ENCODE measurements at places on chromosomes 16 and 17.
A peak's percentile ranks its signal among the peaks of the same experiment; 100 is the strongest.

GRCh38 chr16:27634779-27635178 lies 84.8 kb downstream of the KATNIP start:
- DNase-seq = no peak

DNA sequence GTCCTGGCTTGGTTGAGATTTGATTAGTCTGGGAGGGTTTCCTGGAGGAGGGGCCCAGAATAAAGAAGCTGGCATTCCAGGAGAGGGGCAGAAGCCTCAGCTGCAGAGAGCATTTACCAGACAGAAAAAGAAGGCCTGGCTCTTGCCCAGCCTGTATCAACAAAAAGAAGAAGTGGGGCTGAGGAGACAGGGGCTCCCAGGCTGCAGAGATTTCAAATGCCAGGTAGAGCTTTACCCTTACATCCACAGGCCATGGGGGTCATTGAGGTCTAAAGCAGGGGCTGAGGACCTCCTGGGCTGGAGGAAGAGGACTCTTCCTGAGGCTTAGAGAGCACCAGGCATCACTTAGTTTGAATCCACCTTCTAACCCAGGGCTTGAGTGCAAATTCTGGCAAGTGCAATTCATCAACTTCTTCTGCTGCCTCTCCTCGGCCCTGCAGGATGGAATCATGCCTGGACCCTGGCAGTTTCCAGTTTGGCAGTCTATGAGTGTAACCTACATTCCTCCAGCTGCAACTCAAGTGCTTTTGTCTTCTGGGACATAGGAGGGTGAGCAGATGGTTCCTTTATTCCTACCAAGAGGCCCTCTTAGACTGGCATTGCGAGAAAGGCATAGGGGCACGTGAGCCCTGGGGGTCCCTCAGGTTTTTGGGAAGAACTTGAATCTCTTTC lies 15.3 kb downstream of the CA7 start:
- no peak for DNase-seq

DNA sequence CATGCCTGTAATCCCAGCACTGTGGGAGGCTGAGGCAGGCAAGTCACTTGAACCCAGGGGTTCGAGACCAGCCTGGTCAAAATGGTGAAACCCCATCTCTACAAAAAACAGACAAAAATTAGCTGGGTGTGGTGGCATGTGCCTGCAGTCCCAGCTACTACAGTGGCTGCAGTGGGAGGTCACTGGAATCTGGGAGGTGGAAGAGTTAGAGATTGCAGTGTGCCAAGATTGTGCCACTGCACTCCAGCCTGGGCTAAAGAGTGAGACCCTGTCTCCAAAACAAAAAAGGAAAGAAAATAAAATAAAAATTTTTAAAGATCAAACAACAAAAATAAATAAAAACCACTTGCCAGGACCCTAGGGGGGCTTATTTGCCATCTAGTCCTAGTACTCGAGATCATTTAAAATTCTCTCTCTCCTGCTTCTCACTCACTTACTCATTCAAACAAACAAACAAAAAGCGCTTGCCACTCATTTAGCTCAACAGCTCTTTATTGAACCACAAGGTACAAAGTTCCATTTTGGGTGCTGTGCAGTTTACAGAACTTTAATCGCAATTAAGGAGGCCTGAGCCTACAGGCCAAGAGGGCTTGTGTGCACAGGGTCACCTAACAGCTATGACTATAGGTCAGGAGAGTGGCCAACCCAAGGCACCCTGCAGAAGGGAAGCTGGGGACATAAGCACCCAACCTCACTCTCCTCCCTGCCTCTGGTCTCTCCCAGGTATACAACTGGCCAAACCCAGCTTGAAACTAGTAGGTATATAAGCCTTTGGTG lies 4.4 kb downstream of the CHD9NB start:
- no peak for DNase-seq

GRCh38 chr16:27841061-27841801 lies 222.3 kb downstream of the GSG1L start:
- no peak for DNase-seq

DNA sequence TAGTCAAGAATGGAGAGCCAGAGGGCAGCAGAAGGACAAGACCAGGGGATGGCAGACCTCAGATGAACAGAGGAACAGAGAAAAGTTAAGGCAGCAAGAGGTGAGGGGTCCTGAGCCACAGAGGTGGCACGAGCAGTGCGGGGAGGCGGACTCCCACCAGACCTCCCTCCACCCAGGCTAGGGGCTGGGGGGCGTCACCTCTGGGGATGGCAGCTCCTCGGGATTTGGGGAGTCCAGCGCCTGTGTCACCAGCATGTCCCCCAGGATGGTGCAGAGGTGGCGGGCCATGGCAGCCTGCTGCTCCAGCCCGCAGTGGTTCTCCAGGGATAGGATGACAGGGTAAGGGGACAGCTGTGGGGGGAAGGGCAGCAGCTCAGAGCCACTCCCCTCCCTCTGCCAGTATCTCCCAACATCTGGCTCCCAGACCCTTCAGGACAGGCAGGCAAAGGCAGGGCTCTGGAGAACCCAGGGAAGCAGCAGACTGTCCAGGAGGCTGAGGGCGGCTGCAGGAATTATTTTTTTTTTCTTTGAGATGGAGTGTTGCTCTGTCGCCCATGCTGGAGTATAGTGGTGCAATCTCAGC lies 15.8 kb downstream of the PLCD3 start:
- no peak for DNase-seq

GRCh38 chr16:24508614-24509013 lies 30.8 kb upstream of the RBBP6 start:
- DNase-seq = no peak

DNA sequence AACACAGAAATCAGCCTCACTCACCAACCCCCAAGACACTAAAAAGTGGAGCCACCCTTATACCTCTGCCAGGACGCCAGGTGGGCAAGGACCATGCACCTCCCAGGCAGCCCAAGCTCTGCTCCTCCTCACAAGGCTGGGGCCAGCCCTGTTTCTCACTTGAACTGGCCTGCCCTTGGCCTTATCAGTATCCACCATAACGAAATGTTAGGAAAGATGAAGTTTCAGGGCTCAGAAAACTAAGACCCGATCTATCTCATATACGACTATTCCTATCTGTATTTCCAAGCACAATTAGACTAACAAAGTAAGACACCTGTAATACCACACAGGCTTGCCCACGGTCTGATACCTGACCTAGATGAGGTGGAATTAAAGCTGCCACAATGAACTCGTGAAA lies 6.9 kb downstream of the FBXO31 start:
- no peak for DNase-seq

GRCh38 chr16:88451586-88452481 lies 1.2 kb upstream of the ZFPM1 start:
- no peak for DNase-seq

GRCh38 chr16:4309833-4310266 lies 6.0 kb upstream of the GLIS2 start:
- peak; percentile 23 for DNase-seq

DNA sequence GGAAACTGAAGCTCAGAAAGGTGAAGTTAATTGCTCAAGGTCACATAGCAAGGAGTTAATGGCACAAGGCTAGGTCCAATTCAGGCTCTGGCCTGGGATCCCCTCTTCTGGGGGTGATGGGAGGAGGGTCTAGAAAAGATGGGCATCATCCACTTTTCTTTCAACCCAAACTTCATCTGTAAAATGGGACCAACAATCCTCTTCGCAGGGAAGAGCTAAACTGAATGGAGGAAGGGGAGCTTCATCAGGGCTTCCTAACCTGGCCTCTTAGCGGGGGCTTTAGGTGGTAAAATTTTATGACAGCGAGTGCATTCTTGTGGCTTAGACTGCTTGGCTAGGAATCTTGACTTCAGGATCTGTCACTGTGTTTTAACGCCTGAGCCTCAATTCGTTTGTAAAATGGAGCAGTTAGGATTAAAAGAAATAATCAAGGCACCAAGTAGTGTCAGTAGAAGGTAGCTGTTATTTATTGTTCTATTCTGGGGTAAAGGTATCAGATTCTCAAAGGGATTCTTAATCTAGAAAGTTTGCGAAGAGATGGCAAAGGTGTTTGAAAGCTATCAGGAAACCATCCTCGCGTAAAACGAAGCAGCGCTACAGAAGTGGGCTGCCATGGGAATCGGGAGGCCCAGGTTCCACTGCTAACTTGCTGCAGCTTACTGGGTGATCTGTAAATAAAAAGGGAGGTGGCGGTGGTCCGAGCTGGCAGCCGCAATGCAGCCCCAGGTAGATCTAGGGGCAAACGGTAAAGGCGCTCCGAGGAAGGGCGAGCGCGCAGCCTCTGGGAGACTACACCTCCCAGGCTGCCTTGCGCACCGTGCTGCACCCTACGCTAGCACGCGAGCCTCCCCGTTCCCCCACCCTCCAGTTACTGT lies 1.5 kb upstream of the SRCAP start:
- no peak for DNase-seq

DNA sequence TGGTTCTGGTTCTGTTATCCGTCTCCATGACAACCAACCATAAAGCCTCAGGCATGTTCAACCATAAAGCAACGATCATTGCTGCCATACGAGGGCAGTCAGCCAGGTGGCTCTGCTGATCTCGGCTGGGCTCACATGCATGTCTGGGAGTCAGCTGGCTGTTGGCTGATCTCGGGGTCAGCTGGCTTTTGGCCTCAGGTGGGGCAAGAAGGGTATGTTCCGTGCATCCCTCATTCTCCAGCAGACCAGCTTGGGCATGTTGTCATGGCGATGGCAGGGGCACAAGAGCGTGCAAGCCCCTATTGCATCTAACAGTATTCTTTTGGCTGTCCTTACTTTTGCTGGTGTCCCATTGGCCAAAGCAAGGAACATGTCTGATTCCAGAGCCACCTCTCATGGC lies 86.2 kb downstream of the ABCC6 start:
- DNase-seq = no peak

DNA sequence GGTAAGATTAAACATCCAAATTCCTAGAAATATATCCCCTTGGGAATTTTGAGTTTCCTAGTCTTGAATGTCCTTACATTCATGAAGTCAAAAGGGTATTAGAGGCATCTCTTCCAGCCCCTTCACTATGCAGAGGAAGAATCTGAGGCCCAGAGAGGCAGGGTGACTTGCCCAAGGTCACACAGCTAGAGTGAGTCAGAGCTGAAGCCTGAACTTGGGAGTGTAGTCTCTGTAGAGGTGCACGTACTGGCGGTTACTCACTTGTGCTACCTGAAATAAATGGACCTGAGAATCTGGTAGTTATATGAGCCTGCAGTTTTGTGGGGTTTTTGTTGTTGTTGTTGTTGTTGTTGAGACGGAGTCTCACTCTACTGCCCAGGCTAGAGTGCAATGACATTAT lies 164.0 kb downstream of the XYLT1 start:
- no peak for DNase-seq

- no peak for DNase-seq
Measured at GRCh38 chr17:36833279-36833678, 104.0 kb upstream of the LHX1 start.

DNA sequence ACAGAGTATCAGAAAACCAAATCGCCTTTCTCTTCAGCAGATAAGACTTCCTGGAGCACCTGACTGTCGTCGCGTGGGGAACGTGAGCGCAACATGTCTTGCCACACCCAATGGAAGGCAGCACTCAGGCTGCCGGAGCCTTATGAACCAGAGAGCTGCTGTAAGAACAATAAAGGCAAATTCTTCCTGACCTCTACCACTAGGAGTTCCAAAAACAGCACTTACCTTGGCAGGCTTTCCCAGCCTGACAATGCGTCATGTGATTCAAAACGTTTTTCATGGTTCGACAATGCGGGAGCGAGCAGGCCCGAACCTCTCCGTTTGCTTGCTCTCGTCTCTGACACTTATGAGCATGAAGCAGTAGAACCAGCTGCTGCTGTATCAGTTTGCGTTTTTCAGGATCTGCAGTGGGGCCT lies 75.8 kb upstream of the TRAP1 start:
- no peak for DNase-seq

GRCh38 chr16:80440667-80441066 lies 100.1 kb upstream of the DYNLRB2 start:
- no peak for DNase-seq

GRCh38 chr17:33947762-33948161 lies 307.3 kb upstream of the CCL2 start:
- no peak for DNase-seq

GRCh38 chr16:17367923-17368322 lies 102.8 kb downstream of the XYLT1 start:
- no peak for DNase-seq

- no peak for DNase-seq
Measured at GRCh38 chr16:85634747-85635544, 21.8 kb downstream of the GSE1 start.

DNA sequence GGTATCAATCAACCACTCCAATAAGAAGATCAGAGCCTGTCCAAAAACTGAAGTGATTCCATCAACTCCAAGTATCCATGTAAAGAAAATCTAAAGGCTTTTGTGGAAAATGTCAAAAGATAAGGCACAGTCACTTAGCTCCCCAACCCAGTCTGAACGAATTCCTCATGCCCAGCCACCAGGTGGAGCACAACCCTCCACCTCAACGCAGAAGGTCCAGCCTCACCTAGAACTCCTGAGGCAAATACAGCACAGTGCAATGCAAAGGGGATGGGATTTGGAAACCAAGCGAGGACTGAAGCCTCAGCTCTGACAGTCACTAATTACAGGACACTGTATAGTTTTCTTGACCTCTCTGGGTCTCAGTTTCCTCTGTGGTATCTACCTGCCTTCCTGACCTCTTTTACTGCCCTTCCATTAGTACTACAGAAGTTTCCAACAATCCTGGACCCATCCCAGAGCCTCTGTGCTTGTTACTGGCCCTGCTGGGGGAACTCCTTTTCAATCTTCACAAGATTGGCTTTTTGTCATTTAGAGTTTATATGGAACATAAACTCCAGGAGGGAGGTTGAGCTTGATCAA lies 2.0 kb downstream of the NCBP3 start:
- DNase-seq = no peak

GRCh38 chr16:81933361-81933760 lies 77.9 kb downstream of the SDR42E1 start:
- no peak for DNase-seq

DNA sequence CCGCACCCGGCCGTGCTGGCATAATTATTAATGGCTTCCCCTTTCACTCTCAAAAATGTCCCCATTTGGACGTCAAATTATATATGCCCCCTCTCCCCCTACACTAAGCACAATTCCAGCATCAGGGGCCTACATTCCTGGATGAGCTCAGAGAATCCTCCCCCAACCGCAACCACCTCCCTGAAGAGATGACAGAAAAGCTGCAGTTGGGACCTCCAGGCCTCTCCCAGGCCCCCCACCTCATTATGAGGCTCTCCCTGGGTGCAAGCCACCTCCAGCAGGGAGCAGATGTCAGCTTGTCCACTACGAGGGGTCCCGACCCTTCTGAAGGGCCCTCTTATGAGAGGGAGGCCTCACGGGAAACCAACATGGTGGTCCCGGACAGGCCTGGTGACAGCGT lies 18.5 kb upstream of the NCBP3 start:
- DNase-seq = no peak

- DNase-seq = no peak
Measured at GRCh38 chr16:29680180-29680598, 1.2 kb downstream of the QPRT start.

Data from NCI-H774 (cell line).